ENCODE measurements at places on chromosomes 7 and 10.
A peak's percentile ranks its signal among the peaks of the same experiment; 100 is the strongest.

DNA sequence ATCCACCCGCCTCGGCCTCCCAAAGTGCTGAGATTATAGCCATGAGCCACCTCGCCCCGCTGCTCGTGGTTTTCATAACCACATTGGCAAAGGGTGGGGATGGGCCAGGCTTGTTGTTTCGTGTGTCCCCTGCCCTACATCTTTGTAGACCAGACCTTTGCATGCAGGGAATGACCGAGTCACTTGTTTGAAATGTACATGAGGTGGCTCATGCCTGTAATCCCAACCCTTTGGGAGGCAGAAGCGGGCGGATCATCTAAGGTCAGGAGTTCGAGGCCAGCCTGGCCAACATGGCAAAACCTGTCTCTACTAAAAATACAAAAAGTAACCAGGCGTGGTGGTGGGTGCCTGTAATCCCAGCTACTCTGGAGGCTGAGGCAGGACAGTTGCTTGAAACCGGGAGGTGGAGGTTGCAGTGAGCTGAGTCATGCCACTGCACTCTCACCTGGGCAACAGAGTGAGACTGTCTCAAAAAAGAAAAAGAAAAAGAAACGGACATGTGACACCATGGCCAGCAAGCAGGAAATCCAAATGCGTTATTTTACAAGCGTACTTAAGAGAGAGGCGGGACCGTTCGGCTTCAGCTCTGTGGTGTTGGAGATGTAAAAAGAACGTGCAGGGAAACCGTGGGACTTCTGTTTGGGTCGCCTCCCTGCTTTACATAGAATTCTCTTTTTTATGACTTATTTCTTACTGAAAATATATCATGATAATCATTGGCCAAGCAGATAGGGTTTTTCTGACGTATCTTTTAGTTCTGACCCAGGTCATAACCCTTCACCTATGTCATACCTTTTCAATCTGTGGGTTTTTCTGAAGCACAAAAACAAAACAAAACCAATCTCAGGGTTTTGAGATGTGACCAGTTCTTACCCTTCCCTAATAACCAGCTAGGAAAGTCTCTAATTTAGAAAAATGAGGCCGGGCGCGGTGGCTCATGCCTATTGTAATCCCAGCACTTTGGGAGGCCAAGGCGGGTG lies 45.1 kb downstream of the WIPI2 start:
- no peak for DNase-seq

GRCh38 chr7:121994625-121995410 lies 121.9 kb downstream of the PTPRZ1 start:
- DNase-seq = peak; percentile 61

- DNase-seq = no peak
These were observed 75.3 kb downstream of the POLL start for GRCh38 chr10:101512738-101513137.

- DNase-seq = no peak
These were observed 2.3 kb downstream of the LRRTM3 start for GRCh38 chr10:66927971-66928770.

DNA sequence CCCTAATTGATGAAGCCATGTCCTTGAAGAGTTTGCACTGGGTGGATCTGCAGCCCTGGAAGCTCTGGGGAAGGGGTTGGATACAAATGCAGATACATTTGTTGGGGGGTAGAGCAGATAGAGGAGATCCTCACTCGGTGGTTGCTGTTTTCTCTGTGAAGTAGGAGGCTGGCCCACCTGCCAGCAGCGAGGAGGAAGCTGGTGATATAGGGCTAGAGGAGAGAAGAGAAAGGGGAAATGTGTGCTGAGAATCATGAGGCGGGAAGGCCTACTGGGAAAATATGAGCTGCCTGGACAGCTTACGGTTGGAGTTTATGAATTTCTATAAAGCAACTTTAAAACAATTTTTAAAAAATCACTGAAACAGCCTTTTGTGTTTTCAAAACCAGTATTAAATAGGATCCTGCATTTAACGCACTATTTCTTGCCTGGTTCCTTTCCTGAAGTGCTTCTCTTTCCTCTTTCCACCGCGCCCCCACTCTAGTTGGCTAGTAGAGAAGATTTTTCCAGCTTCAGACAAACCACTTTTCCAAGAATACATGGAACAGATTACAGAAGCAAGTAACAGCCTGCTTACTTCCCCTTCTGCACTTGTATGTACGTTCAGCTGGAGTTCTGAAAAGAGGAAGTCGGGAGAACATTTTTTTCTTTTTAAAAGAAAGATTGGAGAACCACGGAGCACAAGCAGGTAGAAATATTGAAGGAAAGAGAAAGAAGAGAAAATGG lies 100.6 kb upstream of the GLCCI1 start:
- DNase-seq = no peak

DNA sequence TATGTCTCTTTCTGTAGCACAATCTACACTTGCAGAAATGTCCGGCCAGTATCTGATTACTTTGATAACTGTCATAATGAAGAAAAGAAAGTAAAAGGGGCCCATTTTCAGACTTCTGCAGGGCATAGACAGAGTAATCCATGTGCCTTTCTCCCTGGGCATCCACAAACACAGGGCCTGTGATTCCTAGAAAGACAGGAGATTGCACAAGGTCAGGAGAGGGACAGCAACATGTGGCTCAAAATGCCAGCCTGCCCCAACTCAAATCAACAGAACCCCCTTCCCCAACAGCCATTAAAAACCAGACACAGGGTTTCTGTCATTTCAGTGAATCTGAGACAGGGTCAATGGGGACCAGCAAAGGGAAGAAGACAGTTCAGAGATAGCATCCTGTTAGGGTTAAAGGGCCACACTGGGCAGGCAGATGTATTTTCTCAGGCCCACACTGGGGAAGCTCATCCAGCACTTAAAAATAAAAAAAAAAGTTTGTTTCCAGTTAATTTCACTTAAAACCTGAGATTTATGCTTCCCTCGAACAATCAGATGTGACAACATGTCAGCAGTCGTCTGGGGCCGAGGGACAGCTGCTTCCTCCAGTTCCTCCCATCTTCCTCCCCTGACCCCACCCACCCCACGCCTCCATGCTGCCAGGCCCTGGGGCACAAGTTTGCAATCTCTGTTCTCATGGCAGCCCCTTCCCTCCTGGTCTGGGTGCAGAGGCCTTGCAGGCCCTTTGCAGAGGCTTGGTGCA lies 30.7 kb upstream of the ACSL5 start:
- DNase-seq = no peak

DNA sequence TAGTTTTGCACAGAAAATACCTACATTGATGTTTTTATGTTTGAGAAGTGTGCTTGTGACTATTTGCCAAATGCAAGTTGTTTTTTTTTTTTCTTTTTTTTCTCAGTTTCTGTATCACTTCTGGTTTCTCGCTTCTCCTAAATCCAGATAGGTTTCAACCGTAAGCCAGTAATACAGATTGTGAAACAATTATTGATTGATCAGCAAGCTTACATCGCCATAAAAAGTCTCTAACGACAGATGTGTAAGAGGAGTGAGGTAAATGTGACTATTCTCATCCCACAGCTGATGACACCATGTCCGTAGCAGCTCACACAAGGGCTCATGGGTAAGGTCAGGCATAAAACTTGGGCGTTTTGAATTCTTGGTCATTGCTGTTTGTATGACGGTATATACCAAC lies 202.8 kb upstream of the AKR1E2 start:
- no peak for DNase-seq

GRCh38 chr7:42110333-42110732 lies 126.7 kb downstream of the GLI3 start:
- DNase-seq = no peak

- DNase-seq = no peak
These were observed 96.8 kb upstream of the PHYHIPL start for GRCh38 chr10:59079386-59080226.

DNA sequence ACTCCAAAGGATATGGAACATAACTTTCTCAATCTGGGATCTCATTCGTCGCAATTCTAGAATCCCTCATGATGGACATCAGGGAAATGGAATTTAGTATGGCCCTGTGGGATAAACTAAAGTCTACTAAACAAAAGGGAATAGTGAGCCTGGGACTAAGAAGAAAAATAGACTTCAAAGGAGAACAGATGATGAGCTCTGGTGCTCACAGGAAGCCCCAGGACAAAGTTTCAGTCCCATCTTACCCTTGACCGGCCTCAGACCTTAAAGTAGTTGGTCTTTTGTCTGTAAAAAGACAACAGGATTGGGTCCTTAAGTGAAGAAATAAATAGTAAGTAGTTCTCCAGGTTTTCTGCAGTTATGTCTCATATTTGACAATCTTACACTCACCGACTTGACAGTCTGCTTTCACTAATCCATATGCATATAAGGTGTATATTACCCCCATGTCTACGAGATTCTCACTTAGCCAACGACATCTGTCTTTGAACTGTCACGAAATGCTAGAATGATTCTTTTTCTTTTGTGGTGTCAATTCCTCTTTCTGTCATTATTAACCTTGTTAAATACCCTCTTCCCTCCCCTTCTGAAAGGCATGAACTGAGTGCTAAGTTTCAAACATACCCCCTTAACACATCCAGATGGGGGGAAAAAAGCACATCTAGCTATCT lies 10.9 kb upstream of the IKZF1 start:
- DNase-seq = no peak

DNA sequence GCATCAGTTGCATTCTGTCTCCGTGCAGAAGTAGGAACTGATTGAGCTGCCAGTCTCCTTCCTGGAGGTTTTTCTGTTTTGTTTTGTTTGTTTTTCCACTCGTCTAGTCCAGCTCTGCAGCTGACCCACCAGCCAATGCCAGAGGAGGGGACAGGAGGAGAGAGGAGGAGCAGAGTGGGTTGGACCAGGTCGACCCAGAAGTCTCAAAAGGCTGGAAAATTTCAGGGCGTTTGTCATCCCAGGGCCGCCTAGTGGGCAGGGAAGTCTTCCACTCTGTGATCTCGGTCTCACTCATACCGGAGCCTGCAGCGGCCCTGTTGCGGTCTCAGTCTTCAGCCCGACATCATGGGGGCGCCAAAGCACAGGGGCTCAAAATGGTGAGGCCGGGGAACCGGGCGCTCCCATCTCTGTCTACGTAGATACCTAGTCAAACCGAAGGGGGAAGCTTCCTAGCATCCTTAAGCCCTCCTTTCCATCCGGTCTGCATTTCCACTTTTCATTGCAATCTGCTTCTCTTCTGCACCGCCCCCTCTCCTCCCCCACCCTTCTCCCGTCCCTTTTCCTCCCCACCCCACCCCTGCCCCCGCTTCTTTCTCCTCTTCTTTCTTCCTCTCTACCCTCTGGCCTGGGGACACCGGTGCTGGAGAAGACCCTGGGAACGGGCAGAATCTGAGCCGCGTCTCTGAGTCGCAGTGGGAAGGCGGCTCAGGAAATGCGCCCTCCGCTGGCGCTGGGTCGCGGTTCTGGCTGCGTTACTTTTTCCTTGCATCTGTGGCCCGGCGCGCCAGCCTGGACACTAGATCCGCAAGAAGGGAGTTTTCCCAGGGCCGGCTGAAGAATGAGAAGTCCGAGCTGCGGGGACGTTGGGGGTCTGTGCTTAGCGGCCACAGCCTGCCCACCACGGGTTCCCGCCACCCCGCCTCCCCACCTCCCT lies 16.2 kb upstream of the PAX2 start:
- DNase-seq = no peak

GRCh38 chr7:27180431-27181420 lies 4.3 kb downstream of the HOXA11 start:
- no peak for DNase-seq

DNA sequence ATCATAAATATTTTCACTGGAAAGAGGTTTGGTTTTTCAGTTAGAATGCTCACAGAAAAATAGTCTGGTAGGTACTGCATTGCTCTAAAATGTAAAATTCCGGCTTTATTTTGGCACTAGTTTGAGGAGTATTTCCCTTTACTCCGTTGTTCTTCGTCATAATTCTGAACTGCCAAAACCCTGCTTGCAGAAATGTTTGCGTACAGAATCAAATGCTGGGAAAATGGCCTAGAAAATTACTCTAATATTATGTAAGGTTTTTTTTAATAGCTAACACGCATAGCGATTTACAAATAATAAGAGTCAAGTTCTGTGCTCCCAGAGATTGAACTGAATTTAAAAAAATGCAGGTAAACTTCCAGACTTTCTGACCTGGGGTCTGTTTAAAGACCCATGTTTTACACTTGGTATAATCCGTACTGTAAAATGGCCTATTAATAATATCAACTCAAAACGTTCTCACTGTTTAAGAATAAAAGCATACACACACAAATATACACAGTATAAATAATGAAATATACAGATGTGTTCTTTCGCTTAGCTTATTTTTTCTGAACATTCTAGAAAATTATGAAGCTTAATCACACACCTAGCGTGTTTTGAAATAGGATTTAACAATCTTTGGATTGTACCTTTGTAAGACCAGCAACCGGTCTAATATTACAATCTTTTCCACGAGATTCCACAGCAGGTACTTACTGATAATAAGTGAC lies 23.5 kb upstream of the ANLN start:
- no peak for DNase-seq

- no peak for DNase-seq
These were observed 3.0 kb downstream of the BUB3 start for GRCh38 chr10:123157210-123157609.

- no peak for DNase-seq
These were observed 97.0 kb downstream of the LRMDA start for GRCh38 chr10:75528392-75528791.

DNA sequence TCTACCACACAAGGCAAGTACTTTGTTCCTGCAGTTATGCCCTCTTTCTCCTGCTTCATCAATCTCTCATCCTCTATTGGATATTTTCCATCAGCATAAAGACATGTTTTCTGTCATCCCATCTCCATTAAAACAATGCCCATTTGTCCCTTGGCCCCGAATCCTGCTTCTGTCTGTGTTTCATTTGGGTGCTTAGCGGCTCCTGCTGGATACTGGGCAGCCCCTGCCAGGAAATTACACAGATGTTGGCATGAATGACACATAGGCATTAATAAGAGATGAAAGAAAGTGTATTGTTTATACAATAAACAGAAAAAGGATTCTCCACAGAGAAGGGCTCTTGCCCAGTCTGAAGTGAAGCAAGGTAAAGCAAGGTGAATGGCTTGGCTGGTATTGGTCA lies 765.3 kb downstream of the REEP3 start:
- DNase-seq = no peak

Data from NT2/D1 (cell line).